ENCODE measurements at places on chromosomes 7 and 10.

GRCh38 chr10:90526721-90527120 is 331.1 kb downstream of the HTR7 start:
- DNase-seq, result no peak

- no peak for DNase-seq
Observed at GRCh38 chr10:34406463-34407323, 408.4 kb downstream of the PARD3 start.

- DNase-seq, result peak; percentile 71
Observed at GRCh38 chr10:123994417-123995081, 98.8 kb downstream of the CHST15 start.

- no peak for DNase-seq
Observed at GRCh38 chr7:147909431-147910148, 681.0 kb upstream of the C7orf33 start.

DNA sequence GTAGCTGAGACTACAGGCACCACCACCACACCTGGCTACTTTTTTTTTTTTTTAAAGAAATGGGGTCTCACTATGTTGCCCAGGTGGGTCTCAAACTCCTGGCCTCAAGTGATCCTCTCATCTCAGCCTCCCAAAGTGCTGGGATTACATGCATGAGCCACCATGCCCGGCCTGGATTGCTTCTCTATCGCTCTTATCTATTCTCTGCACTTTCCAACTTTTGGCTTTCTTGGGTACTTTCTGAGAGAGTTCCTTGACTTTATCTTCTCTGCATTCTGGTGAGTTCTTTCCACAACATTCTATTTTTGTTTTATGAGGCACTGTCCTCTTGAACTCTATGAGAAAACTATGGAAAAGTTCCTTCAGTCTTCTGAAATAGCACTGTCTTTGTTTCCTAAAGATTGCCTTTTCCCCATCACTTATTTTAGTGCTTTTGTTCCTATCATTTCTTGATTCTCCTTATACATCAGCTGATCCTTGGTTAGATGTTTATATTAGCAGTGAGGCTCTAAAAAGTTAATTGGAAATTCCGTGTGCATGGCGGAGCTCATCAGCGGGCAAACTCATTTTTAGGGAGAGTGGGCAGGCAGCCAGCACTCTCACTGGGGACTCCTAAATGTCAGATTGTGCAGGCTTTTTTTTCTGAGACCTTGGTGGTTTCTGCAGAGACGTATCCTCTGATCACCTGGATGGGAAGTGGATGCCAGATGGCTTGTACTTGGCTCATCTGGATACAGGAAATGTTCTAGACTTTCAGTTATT is 43.9 kb downstream of the HIP1 start:
- no peak for DNase-seq

GRCh38 chr7:19928247-19928646 is 154.8 kb upstream of the TMEM196 start:
- no peak for DNase-seq

- no peak for DNase-seq
Observed at GRCh38 chr10:32225976-32226375, 121.0 kb downstream of the EPC1 start.

GRCh38 chr10:129969911-129970464 is 5.9 kb upstream of the EBF3 start:
- DNase-seq, result no peak

- DNase-seq, result no peak
Observed at GRCh38 chr7:66296557-66296956, 91.4 kb downstream of the TPST1 start.

- no peak for DNase-seq
Observed at GRCh38 chr7:138875794-138876193, 77.8 kb upstream of the ATP6V0A4 start.

DNA sequence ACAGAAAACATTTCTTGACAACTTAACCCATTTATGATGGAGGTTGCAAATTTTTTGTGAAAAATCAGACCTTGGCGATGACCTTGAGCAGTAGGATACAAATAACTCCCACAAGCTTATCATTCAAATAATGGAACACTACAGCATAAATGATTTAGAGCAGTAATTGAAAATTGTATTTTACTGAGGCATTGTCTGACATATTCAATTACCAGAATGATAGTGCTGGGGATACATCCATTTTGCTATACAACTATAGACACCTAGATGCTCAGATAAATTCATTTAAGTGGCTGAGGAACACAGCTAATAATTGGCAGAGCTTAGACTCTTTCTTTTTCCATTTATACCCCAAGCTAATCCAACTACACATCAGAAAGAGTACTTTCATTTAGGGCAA is 18.9 kb downstream of the TWIST1 start:
- no peak for DNase-seq

DNA sequence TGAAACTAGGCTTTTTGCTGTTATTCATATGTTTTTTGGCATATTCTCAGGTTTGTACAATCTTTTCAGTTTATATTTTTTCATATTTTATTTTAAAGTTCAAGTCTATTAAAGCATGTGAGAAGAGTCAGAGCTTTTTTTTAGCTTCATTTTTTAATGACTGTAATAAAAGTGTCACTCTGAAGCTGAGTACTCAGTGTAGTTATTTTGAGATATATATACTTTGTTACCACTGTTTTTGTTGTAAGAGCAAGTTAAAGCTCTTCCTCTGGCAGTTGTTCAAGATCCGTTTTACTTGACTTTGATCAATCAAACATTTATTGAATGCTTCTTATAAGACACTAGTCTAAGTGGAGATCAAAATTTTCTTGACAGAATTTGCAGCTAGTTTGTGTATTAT is 37.5 kb downstream of the CASD1 start:
- DNase-seq, result no peak

- no peak for DNase-seq
Observed at GRCh38 chr7:85191383-85191782, 4.5 kb upstream of the SEMA3D start.

DNA sequence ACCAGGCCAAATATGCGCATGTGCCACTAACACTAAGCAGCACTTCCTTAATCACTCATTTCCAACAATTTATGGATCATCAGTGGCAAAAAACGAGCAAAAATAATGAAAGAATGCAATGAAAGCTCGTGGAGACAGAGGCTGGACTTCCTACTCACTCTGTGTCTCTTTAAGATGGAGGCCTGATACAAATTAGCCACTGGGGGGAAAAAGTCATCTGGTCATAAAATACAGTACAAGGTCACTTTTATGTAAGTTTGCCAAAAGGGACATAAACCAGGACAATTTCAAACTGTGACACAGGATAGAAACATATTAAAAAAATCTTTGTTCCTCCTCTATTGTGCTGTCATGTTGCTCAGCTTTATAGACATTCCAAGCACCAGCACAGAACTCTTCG is 101.7 kb downstream of the LMBR1 start:
- DNase-seq, result no peak

DNA sequence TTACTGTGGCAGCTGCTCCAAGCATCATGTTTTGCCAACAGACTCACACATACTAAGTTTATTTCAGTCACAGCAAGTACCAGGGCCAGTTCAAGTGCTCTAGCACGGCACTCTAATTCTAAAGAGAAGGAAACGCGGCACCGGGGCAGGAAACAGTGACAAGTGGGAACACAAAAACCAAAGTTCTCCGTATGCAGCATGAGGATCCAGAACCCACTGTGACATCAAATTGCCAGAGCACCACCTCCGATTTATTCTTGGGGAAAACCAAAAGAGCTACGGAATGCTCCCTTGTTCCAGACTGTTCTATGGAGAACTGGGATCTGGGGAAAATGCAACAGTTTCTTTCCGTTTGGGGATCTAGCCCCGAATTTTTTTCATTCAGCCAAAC is 448 bp upstream of the PTER start:
- peak; percentile 66 for DNase-seq

- DNase-seq, result no peak
Observed at GRCh38 chr7:79403451-79403850, 50.0 kb downstream of the MAGI2 start.

DNA sequence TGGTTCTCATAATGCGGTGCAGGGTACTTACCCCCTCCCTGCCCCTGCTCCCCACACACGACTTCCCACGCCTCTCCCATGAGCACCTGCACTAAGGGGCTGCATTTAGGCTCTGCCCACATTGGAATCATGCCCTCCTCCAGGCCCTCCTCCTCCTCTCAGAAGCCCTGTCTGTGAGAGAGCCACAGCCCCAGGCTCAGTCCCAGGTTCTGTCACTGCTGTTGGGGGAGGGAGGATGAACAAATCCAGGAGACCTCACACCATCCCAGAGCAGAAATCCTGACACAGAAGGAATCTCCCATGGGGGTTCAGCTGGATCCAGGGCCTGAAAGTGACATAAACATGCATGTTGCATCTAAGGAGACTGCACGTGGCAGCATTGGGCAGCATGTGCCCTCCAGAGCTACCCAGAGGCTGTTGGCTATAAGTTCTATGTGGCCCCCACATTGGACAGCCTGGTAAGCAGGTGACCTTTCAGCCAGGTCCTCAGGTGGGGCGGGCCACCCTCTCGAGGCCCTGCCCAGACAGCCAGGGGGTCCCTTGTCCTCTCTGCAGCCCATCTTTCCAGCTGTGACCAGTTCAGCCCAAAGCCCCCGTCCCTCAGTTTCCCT is 1.6 kb upstream of the PILRA start:
- no peak for DNase-seq

GRCh38 chr10:13808556-13809391 is 222.0 kb downstream of the PRPF18 start:
- no peak for DNase-seq

DNA sequence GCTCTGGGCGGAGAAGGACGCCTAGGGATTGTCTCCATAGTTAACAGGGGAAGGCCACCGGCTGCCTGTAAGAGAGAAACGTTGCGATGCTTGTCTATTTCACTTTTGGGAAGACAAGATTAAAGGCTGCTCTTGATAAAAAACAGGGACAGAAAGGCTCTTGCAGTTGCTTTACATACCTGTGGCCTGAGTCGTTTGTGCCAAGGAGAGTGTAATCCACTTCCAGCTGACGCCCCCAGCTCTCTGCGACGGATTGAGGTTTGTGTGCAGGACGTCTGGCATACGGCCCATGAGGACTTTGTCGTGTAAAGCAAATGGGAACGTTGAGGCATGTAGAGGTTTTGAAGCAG is 1.1 kb downstream of the MAP3K8 start:
- DNase-seq, result no peak

- DNase-seq, result no peak
Observed at GRCh38 chr10:127197154-127197432, 702 bp upstream of the INSYN2A start.

DNA sequence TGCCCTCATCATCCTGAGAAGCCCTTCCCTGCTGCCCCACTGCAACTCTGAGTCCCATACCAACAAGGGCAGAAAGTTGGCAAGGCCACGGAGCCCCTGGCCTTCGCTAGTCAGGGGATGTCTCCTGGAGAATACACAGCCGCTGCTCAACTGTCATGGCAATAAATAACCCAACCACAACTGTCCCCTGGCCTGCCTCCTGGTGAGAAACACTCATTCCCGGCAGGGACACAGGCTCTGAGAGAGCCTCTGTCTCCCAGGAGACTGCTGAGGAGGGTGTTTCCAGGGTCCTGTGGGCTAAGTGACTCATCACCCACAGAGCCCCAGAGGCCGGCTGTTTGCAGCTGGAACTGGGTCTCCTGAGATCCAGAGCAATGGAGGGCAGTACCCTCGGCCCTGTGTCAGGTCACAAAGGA is 354.1 kb downstream of the TNS3 start:
- no peak for DNase-seq

DNA sequence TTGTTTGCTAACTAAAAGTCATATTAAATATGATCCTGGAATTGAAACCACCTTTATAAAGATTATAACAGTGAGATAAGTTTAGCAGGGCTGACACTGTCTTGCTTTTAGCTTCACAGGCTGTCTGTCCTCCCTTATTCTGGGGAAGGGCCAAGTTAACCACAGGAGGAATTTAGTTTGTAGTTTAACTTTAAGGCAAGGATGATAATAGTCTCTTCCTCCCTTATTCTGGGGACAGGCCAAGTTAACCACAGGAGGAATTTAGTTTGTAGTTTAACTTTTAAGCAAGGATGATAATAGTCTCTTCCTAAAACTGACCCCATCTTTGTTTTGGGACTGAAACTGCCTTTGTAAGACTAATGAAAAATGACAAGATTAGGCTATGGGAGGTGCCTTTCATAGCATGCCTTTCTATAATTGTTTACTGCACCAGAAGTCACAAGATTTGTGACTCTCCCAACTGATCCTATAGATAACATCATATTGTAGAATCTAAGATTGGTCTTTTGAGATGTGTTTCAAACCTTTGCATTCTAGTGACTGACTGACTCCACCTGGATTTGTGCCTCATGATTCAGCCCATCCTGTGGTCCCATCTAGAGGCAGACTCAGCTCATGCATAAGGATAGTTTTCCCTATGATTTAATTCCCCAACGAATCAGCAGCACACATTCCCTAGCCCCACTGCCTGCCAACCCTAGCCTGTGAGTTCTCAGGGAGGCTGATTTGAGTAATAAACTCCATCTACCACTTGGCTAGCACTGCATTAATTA is 212.0 kb downstream of the MAGI2 start:
- no peak for DNase-seq

GRCh38 chr7:87000344-87000743 is 59.1 kb downstream of the ELAPOR2 start:
- no peak for DNase-seq

DNA sequence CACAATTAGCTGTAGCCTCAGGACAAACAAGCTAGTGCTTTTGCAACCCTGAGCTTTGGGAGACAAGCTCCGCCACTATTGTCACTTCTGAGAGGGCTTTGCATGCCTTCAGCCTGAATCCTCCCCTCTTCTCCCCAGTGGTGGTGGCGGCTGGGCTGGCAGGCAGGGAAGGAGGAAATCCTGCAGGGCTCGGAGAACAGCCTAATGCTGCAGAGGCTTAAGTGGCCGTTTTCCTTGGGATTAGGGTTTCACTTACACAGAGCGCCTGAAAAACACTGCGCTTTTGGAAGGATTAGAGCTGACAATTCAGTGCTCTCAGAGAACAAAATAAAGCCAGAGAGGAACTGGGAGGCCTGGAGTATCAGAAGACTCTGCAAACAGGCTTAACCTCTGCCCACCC is 71.3 kb downstream of the PAX2 start:
- no peak for DNase-seq

GRCh38 chr10:112951359-112952281 is 1.6 kb downstream of the TCF7L2 start:
- peak; percentile 80 for DNase-seq

- no peak for DNase-seq
Observed at GRCh38 chr7:55448526-55448925, 83.4 kb downstream of the LANCL2 start.

DNA sequence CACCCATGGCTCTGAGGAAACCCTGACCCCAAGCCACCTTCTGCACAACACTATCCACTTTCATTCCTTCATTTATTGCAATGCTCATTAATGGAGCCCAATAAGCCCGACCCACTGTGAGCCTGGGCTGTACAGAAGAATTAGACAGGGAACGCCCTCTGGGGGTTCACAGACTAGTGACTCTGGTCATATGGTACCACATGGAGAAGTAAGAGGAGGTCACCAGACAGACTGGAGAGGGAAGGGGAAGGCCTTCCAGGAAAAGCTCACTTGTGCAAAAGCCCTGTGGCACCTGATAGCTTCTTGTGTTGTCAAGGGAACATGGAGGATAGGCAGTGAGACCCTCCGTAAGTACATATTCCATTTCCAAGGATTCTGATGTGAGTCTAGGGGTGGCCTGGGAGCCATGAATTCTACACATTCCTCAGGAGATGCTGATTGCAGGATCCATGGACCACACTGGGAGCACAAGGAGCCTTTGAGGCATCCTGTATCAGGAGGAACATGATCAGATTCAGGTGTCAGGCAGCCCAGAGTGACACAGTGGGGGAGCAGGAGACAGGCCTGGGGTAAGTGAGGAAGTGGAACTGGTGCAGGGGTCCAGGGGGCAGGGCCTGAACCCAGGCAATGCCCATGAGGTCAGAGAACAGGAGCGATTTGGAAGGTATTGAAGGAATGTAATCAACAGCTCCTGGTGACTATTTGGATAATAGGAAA is 19.9 kb downstream of the TMEM72 start:
- no peak for DNase-seq

All from KG1 (cell line).